Central memory CD8-positive, alpha-beta T cell (primary cell): ENCODE measurements at places on chromosomes 6 and 20.
A peak's percentile ranks its signal among the peaks of the same experiment; 100 is the strongest.

DNA sequence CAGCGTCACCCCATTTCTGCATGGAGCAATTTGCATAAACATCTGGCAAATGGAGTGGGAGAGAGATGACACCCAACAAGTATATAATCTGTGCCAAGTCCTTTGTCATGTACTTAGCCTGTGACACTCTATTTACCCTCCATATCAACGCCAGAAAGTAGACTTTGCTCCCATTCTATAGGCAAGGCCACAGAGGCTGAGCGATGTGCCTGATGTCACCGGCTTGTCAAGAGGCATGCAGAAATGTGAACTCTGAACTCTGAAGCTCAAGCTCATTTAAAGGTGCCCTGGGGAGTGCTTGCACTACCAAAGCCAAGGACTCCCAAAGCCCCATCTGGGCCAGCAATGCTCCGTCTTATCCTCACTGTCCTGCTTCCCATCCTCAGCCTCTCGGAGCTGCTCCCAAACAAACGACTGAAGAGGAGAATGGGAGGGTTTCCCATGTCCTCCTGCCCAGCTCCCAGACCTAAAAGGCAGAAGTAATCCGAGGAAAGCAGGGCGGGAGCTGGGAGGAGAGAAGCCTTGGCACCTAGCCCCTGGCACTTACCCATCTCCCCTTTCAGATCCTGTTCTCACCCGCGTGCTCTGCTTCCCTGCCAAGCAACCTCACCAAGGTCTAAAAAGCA, 9.2 kb downstream of the CPNE5 start:
- H3K27me3 ChIP-seq: peaks cover 29% of the 10 kb centered on the region
- peaks cover 6% of the 10 kb centered on the region for H3K4me1 ChIP-seq
- DNase-seq: no peak
- no peak overlapping the region for H3K4me3 ChIP-seq

DNA sequence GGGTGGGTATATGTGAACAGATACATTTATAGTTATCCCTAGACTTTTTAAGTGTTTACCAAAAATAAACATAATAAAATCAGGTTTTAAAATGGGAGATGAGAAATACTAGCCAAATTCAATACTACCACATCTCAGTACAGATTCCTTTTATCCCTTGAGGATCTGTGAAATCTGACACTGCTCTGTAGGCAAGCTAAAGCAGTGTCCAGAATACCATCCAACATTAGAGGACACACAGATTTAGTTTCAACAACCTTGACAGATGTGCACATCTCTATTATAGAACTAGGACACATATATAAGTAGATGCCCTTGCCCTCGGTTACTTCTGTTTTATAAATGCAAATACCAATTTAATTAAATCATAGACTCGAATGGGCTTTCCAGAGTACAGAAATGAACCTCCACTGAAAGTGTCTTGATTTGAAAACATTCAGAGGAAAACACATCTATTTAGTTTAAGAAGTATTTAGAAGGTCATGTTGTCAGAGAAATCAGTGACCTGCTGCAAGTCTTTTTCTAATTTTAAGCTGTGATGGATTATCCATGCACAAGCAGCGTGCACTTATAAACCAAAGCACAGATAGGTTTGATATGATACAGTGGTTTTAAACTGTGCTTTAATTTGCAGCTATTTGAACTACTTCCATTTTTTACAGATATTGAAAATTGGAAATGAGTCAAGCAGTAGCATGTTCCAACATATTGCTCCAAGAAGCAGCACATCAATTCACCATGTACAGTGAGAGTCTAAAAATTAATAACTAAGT, 156.3 kb upstream of the EPHA7 start:
- H3K4me3 ChIP-seq: no peak overlapping the region
- H3K36me3 ChIP-seq: no peaks in the 10 kb centered on the region
- H3K27ac ChIP-seq: no peak overlapping the region
- H3K4me1 ChIP-seq: no peaks in the 10 kb centered on the region

DNA sequence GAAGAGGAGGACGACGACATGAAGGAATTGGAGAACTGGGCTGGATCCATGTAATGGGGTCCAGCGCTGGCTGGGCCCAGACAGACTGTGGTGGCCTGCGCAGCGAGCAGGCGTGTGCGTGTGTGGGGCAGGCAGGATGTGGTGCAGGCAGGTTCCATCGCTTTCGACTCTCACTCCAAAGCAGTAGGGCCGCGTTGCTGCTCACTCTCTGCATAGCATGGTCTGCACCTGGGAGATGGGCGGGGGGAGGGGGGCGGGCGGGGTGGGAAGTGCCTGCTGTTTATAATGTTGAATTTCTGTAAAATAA, 42.3 kb downstream of the CHMP4B start:
- H3K27me3 ChIP-seq: no peaks in the 10 kb centered on the region
- no peak for DNase-seq
- peaks cover 28% of the 10 kb centered on the region for H3K36me3 ChIP-seq
- peaks cover 29% of the 10 kb centered on the region for H3K4me1 ChIP-seq

DNA sequence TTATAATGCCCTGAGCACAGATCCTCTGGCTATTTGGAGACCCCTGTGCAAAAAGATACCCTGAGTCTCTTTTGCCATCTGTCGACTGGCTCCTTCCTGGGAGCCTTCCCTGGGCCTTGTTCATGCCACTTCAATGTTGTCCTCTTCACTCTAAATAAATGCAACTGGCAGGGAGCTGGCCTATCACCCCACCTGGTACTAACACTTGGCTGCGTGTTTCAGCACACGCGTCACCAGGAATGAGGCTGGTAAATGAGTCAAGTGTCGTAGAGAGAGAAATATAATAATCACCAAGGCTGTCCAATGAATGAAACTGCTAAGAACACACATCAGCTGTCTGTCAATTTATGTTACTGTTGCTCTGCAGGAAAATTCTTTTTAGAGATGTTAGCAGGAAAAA, 374.6 kb upstream of the JARID2 start:
- no peak overlapping the region for H3K27ac ChIP-seq
- peaks cover 8% of the 10 kb centered on the region for H3K4me1 ChIP-seq
- no peak for DNase-seq
- no peaks in the 10 kb centered on the region for H3K27me3 ChIP-seq
- no peak overlapping the region for H3K4me3 ChIP-seq

DNA sequence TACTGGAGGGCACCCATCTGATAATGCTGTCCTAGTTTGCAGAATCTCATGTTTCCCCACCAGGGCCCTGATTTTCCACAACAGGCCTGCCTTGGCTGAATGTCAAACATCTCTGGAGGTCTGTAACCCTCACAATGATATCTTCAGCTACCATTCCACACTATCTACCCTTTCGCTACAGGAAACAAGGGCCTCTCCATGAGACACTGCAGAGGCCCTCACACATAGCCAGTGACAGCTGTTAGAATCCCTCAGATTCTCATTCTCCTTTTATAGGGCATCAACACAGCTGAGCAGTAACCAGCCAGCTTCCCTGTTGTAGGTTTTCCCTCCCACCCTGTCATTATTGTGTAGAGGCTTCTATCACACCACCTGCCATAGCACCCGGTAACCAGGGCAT, 29.6 kb upstream of the MICB start:
- H3K4me3 ChIP-seq: peak overlapping the region; percentile 100
- DNase-seq: no peak

DNA sequence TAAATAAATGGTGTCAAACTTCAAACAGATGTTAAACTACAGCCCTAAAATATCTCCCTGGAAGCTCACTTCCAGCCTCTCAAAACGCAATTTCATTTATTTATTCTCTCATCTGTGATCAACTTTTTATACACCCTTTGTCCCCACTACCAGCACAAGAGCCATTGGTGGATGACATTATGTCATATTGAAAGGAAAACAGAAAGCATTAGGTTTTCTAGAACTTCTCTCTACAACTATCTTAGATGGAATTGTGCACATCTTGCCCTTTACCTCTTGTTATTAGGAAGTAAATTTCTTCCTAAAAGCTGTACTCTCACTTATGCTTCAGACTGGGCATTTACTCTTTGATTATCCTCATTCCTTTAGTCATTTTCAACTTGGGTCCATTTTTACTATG, 771.2 kb upstream of the GJE1 start:
- H3K4me3 ChIP-seq: no peak overlapping the region
- peaks cover 6% of the 10 kb centered on the region for H3K27me3 ChIP-seq
- no peak overlapping the region for H3K27ac ChIP-seq
- no peaks in the 10 kb centered on the region for H3K4me1 ChIP-seq
- no peak for DNase-seq

DNA sequence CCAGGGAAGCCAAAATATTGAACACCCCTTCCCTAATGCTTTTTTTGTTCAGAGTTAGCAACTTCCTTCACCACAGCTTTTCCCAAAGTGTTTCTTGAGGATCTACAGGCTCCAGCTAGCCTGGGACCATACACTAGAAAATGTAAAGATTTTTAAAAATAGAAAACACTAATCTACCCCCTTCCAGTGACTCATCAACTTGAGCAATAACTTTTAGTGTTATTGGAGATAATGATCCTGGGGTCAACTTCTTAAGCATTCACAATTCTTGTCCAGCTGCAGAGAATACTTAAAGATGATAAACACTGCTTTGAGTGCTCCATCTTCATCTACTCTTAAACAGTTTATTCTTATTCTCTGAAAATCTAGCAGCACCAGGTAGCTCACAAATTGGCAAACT, 131.6 kb downstream of the COL9A1 start:
- peaks cover 2% of the 10 kb centered on the region for H3K36me3 ChIP-seq
- H3K4me3 ChIP-seq: no peak overlapping the region
- no peak for DNase-seq
- H3K27ac ChIP-seq: no peak overlapping the region
- H3K27me3 ChIP-seq: peaks cover 15% of the 10 kb centered on the region

DNA sequence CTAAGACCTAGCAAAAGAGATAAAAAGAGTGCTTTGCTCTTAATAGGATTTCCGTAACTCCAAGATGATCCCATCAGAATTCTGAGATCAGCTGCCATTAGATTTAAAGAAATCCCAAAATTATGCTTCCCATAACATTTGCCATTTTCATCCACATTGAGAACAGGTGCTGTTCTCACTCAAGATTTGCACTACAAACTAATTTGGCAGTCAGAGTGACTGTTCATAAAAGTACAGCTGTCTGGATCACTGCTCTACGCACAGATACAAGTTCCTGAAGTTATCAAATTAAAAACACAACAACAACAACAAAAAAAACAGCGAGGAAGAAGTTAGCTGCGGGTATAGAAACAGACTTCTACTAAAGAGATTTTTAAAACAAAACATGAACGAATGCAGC, 58.1 kb downstream of the ASCC3 start:
- peaks cover 2% of the 10 kb centered on the region for H3K36me3 ChIP-seq
- H3K27ac ChIP-seq: no peak overlapping the region
- DNase-seq: no peak
- H3K4me1 ChIP-seq: peaks cover 15% of the 10 kb centered on the region
- no peaks in the 10 kb centered on the region for H3K27me3 ChIP-seq

GRCh38 chr20:1309439-1309847, 19.5 kb downstream of the SDCBP2 start:
- peaks cover 5% of the 10 kb centered on the region for H3K4me1 ChIP-seq
- no peaks in the 10 kb centered on the region for H3K27me3 ChIP-seq
- no peak overlapping the region for H3K4me3 ChIP-seq

- no peaks in the 10 kb centered on the region for H3K36me3 ChIP-seq
- no peak overlapping the region for H3K4me3 ChIP-seq
- H3K4me1 ChIP-seq: no peaks in the 10 kb centered on the region
- DNase-seq: no peak
- no peaks in the 10 kb centered on the region for H3K27me3 ChIP-seq
- no peak overlapping the region for H3K27ac ChIP-seq
These were observed 985.4 kb downstream of the EPHA7 start for GRCh38 chr6:92433911-92434310.
